CD4-positive, alpha-beta memory T cell (primary cell): ENCODE measurements at places on chromosomes 12 and 14.

DNA sequence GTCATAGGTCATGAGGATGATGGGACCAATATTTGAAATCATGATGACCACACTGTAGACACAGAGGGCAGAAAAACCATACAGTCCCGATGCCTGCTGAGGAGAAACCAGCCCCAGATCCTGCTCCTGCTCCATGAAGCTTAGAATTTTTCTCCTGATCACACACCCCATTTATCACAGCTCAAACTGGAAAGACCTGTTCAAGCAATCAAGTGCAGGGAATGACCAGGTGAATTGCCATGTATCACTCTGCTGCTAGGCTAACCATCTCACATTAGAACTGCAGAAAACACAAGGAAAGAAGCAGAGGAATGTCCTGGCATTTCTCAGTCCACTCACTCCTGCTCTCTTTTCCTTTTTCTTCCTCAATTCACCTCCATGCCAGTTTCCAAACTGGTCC lies 18.1 kb downstream of the MANSC1 start:
- DNase-seq, result no peak

DNA sequence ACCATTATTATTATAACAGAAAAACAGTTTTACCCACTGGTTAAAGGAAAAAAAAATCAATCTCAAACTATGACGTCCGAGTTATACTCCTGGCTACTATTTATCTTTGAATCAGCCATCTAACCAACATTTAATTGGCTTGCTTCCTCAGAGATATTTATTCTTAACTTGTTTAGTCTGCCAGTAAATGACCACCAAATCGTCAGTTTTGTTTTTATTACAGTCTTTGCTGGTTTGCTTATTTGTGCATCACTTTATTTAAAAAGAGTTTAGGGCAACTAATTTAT lies 71.2 kb downstream of the RASSF8 start:
- no peak for DNase-seq

DNA sequence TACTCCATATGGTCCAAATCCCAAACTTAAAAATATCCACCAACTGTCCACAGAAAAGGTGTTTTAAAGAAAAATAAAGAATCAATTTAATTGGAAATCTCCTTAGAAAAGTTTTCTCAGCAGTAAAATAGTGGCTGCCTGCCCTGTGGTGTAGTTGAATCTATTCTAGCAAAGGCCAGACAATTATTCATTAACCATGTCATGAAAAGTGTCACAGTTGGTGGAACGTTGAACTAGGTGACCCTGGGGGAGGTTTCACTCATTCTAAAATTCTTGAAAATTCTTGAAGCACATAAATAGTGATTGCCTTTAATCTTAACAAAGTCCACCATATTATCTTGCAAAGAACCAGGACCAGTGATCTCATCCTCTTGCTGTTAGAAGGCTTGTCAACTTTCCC lies 78.4 kb upstream of the GZMB start:
- DNase-seq, result no peak

GRCh38 chr14:85915711-85916110 lies 385.8 kb downstream of the FLRT2 start:
- DNase-seq, result no peak

DNA sequence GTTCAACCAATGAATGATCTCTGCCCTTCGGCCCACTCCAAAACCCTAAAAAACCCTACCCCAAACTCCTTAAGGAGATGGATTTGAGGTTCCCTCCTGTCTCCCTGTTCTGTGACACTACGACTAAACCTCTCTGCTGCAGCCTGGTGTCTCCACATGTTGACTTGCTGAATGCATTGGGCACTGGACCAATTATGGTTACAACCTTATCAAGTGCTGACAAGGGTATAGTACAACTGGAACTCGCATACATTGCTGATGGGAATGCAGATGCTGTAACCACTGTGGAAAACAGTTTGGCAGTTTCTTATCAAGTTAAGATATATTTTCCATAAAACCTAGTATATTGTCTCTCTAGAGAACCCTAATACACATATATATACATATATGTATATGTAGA lies 6.3 kb upstream of the DICER1 start:
- no peak for DNase-seq

GRCh38 chr12:119036878-119037825 lies 55.8 kb downstream of the SRRM4 start:
- no peak for DNase-seq

- DNase-seq, result no peak
Measured at GRCh38 chr12:113896194-113896593, 69.9 kb downstream of the RBM19 start.

DNA sequence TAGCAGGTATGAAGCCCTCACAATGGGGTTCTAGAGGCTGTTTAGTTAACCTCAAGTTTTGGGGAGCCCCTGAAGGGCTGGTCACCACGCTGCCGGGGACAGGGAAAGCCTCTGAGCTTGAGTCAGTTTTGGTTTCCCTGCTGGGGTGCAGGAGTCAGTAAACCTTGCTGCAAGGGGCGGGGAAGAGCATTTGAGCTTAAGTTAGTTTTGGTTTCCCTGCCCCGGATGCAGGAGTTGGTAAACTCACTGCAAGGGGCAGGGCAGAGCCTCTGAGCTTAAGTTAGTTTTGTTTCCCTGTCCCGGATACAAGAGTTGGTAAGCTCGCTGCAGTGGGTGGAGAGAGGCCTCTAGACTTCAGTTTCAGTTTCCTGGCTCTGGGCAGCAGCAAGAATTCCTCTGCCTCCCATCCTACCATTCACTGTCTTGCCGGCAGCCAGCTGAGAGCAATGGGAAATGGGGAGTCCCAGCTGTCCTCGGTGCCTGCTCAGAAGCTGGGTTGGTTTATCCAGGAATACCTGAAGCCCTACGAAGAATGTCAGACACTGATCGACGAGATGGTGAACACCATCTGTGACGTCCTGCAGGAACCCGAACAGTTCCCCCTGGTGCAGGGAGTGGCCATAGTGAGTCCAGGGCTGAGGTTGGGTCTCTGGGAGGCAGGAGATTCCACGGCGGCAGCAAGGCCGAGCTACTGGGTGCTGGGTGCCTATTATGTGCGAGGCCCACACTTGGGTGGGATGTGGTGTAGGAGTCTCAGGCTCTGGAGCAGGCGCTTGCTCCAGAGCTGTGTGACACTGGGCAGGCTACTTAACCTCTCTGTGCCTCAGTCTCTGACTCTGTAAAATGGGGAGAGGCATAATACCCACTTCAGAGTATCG lies at the start of gene OAS2:
TSS of gene OAS2 (plus strand) at position 357 of the 878 bp plus-strand sequence. CDS start at position 447, 90 bp downstream.
- peak; percentile 88 for DNase-seq

- no peak for DNase-seq
Measured at GRCh38 chr14:69664865-69665526, 53.6 kb downstream of the SUSD6 start.

GRCh38 chr12:105613887-105614286 lies 283.4 kb downstream of the C12orf75 start:
- DNase-seq, result no peak

DNA sequence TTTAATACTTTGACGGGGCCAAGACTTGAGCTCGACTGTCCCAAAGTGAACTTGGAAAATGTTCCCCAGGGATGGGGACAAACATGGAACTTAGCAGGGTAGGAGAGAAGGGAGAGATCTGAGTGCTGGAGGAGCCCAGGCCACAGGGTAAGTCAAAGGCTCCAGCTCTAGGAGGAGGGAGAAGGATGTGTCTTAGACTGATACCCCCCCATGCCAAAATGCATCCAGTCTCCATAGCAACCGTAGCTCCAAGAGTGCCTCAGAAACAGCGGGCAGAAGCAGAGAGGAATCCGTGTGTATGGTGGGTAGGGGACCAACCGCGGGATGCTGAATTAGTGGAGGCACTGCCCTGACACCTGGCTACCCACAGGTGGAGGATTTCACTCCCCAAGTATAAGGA lies 845 bp upstream of the AGAP2 start:
- no peak for DNase-seq

DNA sequence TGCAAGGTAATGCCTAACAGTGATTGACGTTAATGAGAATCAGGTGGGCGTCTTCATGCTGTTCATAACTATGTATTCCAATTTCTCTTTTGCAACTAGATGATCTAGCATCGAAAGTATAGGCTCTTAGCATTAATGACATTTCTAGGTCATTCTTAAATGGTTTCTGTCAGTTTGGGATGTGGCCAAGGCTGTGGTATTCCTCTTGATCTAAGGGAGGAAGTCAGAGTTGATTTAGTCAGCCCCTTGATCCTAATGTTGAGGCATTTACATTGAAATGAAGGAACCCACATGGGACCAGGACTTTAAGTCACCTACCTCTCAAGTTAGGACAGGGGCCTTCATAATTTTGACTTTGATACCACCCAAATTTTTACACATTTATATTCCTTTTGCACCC lies 448.1 kb downstream of the NPAS3 start:
- DNase-seq, result no peak

- no peak for DNase-seq
Measured at GRCh38 chr12:112768278-112768677, 23.3 kb upstream of the RPH3A start.

DNA sequence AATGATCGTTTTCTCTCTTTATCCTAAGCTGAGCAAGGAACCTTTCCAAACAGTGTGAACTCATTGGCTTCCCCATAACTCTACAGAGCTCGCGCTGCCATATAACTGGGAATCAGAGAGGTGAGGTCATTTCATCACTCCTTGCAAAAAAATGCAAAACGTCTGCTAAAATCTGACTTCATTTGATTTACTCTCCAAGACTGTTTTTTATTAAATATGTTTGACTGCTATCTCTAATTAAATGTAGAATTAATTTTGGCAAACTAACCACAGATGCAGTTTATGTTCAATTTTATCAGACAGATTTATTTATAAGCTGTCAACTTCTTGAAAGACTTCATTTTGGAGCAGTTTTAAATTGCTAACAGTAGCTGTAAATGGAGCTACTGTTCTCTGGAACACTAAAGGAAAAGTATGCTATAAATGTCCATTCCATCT lies 131.6 kb upstream of the SOX5 start:
- DNase-seq, result no peak

GRCh38 chr12:128069359-128069997 lies 197.5 kb upstream of the TMEM132C start:
- DNase-seq, result no peak

DNA sequence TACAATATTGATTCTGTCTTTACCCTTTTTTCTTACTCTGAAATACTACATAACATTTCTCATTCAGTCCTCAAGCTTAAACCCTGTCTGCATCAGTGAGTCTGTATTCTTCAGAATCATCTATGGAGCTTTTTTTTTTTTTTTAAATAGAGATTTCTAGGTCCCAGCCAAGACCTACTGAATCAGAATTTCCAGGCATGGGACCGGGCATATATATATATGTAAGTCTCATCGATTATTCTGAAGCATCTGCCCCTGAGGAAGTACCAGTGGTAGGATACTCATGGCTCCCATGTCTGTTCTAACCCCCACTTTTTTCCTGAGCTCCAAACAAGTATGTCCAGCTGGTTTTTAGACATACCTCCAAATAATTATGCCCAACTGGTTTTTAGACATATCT lies 6.1 kb downstream of the DDX47 start:
- DNase-seq, result no peak

DNA sequence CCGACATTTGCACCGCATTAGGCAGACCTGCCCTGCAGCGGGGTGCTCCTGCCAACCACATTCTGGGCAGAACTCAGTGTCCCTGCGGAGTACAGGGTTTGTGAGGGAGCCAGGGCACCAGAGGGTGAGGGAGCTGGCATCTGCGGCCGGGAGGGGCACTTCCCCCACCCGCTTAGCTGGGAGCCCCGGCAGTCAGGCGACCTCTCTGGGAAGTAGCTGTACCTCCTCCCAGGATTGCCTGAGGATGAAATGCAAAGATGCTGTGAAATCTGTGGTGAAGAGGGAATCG lies 58.6 kb downstream of the ANKRD9 start:
- no peak for DNase-seq

GRCh38 chr14:51546603-51547258 lies 105.0 kb upstream of the FRMD6 start:
- no peak for DNase-seq

DNA sequence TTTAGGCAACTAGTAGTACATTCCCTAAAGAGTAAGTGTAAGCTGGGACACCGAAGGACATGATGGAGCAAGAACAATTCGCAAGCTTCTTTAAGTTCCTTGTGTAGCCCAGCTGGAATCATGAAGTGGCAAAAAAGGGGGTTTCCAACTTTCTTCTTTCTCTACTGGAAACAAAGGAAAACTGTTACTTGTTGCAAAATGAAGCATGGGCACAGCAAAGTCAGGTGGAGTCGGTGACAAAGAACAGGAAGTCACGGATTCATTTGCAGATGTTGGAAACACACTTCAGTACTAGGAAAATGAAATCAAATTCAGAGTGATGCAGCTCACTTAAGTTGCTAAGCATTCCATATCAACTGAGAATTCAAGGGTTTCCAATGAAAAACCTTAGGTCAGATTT lies 706.9 kb upstream of the STXBP6 start:
- DNase-seq, result no peak

DNA sequence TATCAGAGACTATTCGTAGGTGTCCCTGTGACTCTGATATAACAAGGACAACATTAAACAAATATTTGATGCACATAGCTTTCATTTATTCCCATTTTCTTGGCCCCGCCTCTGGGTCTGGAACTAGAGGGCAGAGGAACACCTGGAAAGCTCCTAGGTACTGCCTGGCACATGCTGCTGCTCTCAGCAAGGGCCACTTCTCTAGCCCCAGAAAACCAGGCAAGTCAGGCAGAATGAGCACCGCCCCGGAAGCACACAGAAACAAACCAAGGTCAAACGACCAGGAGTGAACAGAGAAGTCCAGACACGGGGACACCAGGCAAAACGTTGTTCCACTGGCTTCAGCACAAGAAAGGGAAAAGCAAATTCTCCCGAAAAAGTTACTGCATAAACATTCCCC lies 76.1 kb downstream of the TTC7B start:
- DNase-seq, result no peak

DNA sequence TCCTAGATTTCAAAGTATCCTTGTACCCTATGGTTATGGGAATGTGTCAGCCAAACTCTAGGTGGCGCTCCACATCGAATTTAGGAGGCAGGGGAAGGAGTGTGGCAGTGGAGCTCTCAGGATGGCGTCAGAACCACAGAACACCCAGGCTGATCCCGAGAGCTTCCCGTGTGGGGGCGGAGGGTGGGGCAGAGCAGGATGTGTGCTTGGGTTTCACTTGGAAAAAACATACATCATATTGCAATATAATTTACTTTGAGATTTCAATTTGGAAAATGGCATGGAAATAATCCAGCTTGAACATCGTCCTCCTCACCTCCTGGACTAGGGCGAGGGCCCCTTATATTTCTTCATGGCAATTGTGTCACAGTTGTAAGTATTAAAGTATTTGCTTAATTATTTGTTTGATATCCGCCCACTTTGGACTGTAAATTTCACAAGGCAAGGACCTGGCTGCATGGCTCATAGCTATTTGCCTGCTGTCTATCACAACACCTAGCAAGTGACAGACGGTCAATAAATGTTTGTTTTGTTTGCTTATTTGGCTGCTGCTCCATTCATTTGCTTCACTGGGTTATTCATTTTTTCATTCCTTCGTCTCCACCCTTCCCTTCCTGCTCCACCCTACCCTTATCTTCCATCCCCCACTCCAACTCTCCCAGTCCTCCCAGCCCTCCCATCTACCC lies 221.5 kb upstream of the HMGA2 start:
- no peak for DNase-seq

- DNase-seq, result no peak
Measured at GRCh38 chr14:103348154-103348553, 14.1 kb downstream of the EIF5 start.

- DNase-seq, result no peak
Measured at GRCh38 chr12:2068653-2069052, 15.9 kb downstream of the CACNA1C start.
